Activated CD8-positive, alpha-beta memory T cell treated with anti-CD3 and anti-CD28 coated beads for 1 hour (primary cell): ENCODE measurements at places on chromosomes 12 and 14.

- no peak for DNase-seq
These were observed 50.8 kb upstream of the PRICKLE1 start for GRCh38 chr12:42640391-42640790.

DNA sequence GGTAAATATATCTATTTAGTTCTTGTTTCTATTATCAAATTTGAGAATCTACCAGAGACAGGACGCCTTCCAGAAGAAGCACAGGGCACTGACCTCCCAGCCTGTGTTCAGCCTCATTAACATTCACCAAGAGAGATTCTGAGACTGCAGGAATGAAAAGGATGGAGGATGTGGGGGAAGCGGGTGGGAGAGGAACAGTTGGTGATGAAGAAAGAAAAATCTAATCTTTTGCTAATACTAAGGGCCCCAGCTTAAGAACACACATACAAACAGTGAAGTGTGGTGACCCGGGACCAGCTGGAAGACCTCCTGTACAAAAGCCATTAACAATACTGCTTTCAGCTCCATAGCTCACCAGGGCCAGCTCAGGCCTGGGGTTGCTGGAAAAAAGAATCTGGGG, 160.5 kb downstream of the NUAK1 start:
- no peak for DNase-seq

- DNase-seq: no peak
These were observed 97.0 kb upstream of the GRIP1 start for GRCh38 chr12:66775871-66776270.

DNA sequence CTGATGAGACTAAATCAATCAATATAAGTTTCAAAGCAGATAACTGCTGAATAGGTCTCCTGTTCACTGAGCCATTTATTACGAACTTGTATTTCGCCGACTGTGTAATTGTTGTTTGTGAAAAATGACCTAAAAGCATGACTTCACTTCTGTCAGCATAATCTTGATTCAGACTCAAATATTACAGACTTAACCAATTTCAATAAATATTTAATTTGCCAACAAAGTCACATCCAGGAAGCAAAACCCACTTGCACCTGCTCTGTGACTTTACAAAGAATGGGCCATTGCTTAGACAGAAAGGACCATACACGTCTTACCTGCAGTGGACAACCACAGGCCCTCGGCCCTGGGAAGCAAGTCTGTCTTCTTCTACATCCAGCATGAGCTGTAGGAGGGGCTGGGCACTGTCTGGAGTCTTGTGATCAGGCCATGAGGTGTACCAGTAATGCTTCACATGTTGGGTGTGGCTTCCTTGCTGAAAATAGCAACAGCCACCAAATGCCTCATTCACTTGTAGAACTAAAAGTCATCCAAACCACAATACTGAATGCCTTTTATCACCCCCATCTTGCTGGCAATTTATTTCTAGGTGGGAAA, 23.5 kb upstream of the PTPRB start:
- DNase-seq: no peak

DNA sequence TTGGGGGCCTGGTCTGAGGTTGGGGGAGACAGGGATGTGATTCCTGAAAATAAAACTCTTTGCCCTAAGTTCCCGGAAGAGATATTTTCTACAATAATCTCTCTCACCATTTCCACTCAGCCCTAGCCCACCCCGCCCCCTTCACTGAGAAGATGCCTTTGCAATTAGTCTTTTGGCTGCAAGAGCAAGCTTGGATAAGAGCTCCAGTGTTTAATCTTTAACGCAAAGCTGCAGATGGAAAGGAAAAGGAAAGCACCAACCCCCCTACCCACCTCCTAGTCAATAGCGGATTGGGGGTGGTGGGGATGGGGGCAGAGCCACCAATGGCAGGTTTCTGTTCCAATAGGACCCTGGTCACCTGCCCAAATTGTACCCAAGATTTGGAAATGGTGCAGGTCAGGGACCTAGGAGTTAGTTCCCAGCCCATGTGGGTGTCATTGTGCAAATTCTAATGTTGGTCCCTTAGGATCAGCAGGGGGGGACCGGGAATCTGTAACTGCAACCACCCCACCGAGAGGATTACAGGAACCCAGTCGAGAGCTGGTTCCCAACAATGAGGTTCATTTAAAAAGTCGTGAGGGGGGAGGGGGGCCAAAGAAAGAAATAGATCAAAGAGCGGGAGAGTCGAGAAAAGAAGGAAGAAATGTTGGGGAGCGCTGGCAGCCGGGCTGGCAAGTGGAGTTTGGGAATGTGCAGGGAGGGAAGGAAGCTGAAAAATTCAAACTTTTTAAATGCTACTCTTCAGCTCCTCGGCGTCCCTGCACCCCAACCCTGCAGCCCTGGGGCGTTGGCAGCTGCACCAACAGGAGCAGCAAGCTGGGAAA, 1.6 kb downstream of the ZFP36L1 start:
- no peak for DNase-seq
